Caco-2 (cell line): ENCODE measurements at places on chromosomes 6 and 20. TPM values are rescaled to one million over a fixed set of nuclear protein-coding genes. Genes with fewer than 3 reads are reported as not detected.
A peak's percentile ranks its signal among the peaks of the same experiment; 100 is the strongest.

- H3K36me3 ChIP-seq = no peaks in the 10 kb centered on the region
- no peak overlapping the region for H3K27ac ChIP-seq
- no peaks in the 10 kb centered on the region for H3K27me3 ChIP-seq
- DNase-seq = no peak
Observed at GRCh38 chr20:20188647-20189046, 136.3 kb downstream of the CFAP61 start.

KHDC1L gene
- total RNA-seq = not detected in 2 replicates

- H3K4me1 ChIP-seq = no peaks in the 10 kb centered on the region
- H3K27ac ChIP-seq = no peak overlapping the region
- no peak overlapping the region for H3K4me3 ChIP-seq
- no peaks in the 10 kb centered on the region; the same call in 1 of the 2 replicates for H3K27me3 ChIP-seq
Observed at GRCh38 chr6:107616775-107617174, 126.9 kb downstream of the SOBP start.

DNA sequence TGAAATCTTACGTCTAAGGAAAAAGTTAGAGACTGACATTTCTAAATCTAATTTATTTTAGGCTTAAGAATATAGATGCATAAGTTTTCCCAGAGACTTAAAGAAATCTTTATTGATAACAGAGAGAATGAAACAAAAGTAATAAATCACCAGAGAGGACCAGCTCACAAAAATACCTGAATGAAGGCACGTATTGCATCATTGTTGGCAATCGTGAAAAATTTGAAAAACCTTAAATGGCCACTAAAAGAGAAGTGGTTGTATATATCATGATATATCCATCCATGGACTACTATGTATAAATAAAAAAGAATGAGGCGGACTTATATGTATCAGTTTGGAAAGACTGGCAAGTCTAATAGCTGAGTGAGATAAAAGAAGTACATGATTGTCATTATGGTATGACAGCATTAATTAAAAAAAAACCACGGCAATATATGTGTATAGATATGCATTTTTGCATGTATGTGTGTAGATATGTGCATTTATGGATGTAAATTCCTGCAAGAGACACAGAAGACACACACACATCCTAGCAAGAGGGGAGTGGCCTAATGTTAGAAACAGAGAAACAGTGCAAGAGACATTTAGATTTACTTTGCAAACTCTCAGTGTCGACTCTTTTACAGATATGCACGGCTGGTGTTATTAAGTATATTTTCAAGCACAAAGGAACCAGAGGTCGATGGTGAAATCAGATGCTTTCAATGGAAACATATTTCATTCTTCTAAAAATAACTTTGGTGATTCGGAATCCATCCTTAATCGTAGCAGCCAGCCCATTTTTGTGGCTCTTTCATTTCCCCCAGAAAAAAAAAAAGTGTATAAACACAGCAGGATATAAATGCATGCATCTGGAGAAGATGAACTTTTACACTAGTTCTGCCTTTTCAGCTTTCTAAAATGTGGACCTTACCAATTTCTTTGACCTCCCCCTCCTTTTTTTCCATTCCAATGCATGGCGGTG, 156.1 kb upstream of the SALL4 start:
- H3K4me1 ChIP-seq = peaks cover 12% of the 10 kb centered on the region; the same call in 1 of the 2 replicates
- H3K36me3 ChIP-seq = no peaks in the 10 kb centered on the region
- H3K27ac ChIP-seq = peak overlapping the region; percentile 40
- no peak overlapping the region for H3K4me3 ChIP-seq
- DNase-seq = no peak
- no peaks in the 10 kb centered on the region for H3K27me3 ChIP-seq

GSTA2 gene
- total RNA-seq = 51.6 and 65.4 TPM in 2 replicates

DNA sequence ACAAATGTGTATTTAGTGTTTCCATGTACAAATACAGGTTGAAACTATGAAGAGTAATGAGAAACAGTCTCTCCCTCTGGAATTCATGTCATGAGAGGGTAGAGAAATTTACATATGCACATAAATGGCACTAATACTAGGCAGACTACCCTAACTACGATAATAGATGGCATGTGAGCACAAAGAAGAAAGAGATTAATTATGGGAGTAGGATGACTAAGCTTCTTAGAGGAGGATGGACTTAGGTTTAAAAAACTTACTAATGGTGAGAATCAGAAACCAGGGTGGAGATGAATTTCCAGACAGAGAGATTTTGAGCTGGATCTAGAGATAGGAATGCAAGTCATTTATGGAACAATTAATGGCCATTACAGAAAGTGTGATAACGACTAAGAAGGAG, 225.3 kb upstream of the HTR1E start:
- DNase-seq = no peak
- no peak overlapping the region for H3K4me3 ChIP-seq
- peaks cover 19% of the 10 kb centered on the region for H3K4me1 ChIP-seq
- no peaks in the 10 kb centered on the region for H3K27me3 ChIP-seq
- H3K27ac ChIP-seq = no peak overlapping the region

SLC22A16 gene
- not detected in 2 replicates for total RNA-seq
